ENCODE measurements at places on chromosomes 12 and 14.

DNA sequence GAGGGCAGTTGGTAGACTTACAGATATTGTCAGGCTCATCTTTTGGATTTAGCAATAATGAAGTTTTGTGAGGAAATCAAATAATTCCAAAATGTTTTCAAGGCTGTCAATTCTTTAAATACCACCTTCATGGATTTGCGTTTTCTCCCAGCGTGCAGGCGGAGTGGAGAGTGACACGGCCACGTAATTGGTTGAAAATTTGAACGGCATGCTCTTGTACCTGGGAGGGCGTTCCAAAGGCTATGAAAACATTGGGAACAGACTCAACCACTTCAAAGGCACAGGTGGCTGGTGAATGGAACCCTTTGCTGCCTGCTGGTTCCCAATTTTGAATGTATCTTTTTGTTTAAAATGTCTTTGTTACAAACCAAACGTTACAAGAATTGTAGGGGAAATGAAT lies 12.4 kb downstream of the SMIM41 start:
- DNase-seq: no peak

- DNase-seq: no peak
These were observed 548.8 kb downstream of the AACS start for GRCh38 chr12:125614058-125614457.

DNA sequence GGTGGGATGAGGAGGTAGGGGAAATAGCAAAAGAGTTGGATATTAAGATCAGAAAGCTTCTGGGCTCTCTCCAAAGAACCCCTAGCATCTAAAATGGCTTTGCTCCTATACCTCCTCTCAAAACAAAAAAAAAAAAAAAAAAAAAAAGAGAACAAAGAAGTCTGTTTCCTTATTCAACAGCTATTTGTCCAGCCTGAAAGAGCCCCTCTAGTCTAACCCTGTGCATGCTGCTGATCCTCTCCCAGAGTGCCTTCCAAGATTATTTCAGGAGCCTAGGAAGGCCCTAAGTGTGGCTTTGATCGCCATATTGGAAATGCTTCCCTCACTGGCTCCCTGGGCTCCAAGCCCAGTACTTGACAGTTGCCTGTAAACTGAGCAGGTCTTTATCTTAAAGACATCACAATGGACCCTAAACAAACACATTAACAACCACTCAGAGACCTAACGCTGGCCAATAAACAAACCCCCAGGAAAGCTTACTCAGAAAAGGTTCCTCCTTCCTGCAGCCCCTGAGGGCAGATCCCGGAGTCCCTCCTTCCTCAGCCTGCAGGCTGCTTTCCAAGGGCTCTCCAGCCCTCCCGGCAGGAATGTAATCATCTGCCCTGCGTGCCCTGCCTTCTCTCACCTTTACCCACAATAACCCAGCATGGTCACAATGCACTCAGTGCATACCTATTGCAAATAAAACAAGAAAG lies 17.4 kb upstream of the COL2A1 start:
- no peak for DNase-seq

- DNase-seq: no peak
These were observed 18.9 kb downstream of the CMAS start for GRCh38 chr12:22064968-22065367.

DNA sequence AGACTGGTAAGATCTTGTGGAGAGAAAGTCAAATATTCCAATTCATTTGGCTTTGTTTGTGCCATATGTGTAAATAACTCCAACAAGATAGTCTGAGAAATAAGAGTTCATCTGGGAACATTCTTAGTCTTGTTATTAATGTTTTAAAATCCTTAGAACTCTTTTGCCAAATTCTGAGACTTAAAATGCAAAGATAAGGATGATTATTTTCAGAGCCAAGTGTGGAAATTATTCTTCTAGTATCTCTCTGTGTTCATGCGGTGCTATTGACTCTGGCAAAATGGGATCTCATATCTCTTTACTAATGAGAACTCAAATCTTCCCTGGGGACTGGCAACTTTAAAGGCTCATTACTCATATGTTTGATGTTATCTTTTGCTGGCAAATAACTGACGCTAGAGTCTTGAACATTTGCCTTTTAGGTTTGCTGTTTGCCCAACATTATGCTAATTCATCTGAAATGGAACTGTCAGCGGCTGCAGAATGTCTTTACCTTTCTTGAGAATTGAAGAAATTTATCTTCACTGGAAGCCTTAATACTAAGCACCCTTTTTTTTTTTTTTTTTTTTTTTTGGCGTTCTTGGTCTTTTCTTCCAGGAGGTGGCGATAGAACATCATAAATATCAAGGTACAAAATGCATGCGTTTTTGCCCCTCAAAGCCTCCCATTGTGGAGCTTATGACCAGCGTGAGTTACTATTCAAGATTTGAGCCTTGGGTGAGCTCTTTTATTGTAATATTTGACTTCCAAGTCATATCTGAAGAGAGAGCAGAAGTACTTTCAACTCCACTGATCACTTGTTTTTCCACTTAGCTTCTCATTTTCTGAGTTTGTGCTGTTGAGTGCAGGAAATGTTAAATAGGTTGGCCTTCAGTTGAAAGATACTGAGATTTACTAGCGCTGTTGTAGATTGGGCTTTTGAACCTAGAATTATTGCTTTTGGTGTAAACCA lies 86.5 kb downstream of the CAND1 start:
- DNase-seq: no peak

DNA sequence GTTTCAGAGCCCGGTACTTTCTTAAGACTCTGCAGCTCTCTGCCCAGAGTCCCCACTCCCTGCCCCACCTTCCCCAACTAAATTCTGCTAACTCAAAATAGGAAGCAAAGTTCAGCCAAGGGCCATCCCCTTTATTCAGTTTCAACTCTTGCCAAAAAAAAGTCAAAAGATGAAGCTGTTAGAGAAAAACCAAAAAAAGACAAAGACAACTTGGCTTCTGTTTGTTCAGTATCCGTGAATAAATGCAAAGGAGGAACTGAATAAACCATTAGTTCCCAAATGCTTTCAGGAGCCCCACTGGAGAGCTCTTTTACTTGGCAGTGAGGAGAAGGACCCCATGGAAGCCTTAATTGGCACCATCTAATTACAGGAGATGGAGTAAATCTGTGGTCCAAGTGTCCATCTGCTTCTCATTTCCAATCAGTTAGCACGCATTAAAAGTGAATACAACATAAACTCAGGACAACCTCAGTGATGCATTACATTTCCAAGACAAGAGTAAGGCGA lies 155.4 kb upstream of the GZMB start:
- DNase-seq: no peak

- DNase-seq: no peak
These were observed 70.4 kb downstream of the RCOR1 start for GRCh38 chr14:102662636-102663430.

GRCh38 chr12:3597526-3598210 lies 106.7 kb downstream of the PRMT8 start:
- peak; percentile 67 for DNase-seq

DNA sequence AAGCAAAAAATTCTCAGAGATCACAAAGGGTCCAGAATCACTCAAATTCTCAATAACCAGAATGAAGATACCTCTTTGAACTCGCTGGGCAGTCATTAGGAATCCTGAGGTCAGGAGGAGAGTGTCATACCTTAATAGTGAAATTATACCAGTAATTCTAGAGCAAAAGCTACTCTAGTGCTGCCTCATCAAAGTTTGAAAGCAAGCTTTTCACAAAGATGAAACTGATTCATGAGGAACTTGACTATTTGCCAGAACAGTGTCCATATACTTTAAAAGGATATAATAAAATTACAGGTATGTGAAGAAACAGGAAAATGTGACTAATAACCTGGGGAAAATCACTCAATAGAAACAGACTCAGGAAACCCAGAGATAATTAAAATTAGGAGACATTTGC lies 44.5 kb downstream of the EML5 start:
- DNase-seq: no peak

DNA sequence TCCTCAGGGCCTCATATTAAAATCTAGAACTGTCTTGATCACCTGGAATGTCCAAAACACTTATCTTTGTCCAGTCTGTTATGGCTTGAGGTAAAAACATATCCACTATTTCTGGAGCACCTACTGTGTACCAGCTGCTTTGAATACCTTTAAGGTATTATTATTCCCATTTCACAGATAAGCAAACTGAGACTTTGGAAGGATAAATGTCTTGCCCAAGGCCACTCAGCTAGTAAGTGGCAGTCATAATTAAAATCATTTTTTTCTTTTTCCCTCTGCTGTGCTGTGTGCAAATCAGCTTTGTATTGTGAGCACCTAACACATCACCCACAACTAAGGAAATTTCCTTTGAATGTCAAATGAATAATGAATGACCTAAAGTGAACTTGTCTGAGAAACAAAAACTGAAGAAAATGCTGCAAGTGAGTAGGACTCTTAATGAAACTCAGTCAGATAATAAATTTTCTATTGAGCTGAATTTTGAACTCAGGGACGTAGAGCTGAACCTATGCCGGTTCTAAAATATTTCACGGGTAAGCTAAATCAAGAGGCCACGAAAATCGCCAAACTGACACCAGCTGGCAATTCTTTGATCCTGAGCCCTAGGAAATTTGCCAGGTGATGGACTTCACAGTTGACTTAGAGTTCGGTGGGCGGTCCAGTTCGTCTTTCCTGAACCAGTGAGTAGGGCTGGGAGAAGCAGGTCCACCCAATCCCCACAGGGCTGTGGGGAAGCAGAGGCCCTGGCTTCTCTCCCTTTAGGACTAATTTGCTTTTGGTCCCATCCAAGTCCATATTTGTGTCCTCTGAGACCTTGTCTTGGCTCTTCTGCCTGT lies 159.7 kb upstream of the PWP1 start:
- DNase-seq: no peak

GRCh38 chr14:97177016-97177415 lies 379.8 kb downstream of the VRK1 start:
- DNase-seq: no peak

GRCh38 chr12:4866299-4866698 lies 43.4 kb upstream of the KCNA1 start:
- no peak for DNase-seq

DNA sequence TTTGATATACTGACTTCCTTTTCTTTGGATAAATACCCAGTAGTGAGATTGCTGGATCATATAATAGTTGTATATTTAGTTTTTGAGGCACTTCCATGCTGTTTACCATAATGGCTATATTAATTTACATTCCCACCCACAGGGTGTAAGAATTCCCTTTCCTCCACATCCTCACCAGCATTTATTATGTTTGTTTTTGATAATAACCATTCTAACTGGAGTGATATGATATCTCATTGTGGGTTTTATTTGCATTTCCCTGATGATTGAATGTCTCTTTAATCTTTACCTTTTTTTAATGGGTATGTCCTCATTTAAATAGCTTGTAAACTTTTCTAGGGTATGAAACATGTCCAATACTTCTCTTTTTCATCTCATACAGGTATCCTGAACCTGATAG lies 11.6 kb upstream of the SAV1 start:
- no peak for DNase-seq

GRCh38 chr12:131729254-131729955 lies 18.5 kb downstream of the SFSWAP start:
- no peak for DNase-seq

DNA sequence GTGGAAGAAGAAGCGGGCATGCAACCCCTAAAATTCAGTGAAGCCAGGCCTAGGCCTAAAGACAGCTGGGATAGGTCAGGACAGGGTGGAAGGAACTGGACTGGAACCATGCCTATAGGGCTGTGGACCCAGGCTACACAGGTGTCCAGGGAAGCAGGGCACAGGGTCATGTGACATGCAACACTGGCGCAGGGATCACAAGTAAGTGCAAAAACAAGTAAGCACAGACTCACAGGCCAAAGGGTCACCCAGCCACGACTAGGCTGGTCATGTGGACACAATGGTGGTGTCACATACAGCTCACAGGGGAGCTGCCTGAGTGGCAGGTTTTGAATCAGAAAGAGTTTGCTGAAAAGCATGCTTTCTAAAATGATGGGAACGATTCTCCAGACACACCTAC lies 195.7 kb downstream of the SPTSSA start:
- DNase-seq: no peak

DNA sequence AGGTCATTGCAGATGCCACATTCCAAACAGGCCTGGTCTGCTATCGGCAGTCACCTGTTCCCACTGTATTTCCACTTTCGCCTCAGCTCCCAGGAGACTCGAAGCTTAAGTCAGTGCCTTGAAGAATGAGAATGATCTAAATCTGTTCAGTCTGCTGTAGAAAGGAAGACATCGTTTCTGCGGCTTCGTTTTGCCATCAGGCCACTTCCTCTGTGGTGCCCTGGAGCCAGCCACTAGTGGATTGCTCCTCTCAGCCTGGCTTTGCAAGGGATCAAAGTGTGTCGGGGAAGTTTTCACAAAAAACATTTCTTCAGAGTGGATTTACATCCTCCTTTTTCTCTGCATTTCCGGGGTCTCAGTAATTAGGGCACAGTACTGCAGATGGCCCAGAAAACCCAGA lies 66.7 kb downstream of the AACS start:
- no peak for DNase-seq

DNA sequence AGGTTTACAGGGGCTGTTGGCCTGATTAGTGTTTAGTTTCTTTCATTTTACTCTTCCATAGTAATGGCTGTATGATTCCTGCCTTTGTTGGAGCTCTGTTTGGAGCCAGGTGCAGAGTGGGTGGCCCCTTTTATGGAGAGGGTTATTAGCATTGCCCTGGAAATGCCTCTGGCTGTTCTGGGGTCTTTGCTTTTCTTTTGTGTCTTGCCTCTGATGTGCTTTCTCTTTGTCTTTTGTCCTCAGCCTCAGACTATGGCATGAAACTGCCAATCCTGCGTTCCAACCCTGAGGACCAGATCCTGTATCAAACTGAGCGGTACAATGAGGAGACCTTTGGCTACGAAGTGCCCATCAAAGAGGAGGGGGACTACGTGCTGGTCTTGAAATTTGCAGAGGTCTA lies 6.9 kb downstream of the MLEC start:
- no peak for DNase-seq

- DNase-seq: no peak
These were observed 29.5 kb upstream of the INF2 start for GRCh38 chr14:104659764-104660523.

DNA sequence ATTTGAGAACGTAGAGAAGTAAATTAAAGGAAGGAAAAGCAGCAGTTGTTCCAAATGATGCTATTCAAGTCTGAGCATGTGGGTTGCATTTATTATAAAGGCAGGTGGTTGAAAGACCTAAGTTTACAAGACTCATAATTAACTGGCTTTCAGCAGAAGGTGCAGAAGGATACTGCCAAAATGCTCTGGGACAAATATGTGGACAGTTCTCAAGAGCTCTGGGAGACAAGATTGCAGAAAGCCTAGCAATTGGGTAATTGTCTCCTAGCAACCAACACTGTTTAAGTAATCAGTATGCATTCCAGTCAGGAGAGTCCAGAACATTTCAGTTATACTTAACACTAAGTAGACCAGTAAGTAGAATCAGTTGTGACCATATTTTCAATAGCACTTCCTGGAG lies 131.5 kb downstream of the GPR135 start:
- DNase-seq: no peak

GRCh38 chr14:83058068-83058467 lies 1524.4 kb upstream of the SEL1L start:
- DNase-seq: no peak

- no peak for DNase-seq
These were observed 117.6 kb downstream of the EFCAB11 start for GRCh38 chr14:89836830-89837469.

- DNase-seq: no peak
These were observed 116.4 kb downstream of the NTF3 start for GRCh38 chr12:5548152-5548943.

GRCh38 chr14:22556021-22556989 lies 32.7 kb downstream of the DAD1 start:
- no peak for DNase-seq

- DNase-seq: no peak
These were observed 21.7 kb downstream of the BORCS5 start for GRCh38 chr12:12378616-12379015.

Data from ovary (tissue), 10 donors.